ENCODE measurements at places on chromosomes 16 and 17.

- DNase-seq, result peak; percentile 53
These were observed 507 bp downstream of the FHOD1 start for GRCh38 chr16:67246756-67247191.

- DNase-seq, result no peak
These were observed 1.4 kb downstream of the MCRIP2 start for GRCh38 chr16:643050-643368.

GRCh38 chr16:11165349-11165748 lies 90.7 kb downstream of the SOCS1 start:
- no peak for DNase-seq

DNA sequence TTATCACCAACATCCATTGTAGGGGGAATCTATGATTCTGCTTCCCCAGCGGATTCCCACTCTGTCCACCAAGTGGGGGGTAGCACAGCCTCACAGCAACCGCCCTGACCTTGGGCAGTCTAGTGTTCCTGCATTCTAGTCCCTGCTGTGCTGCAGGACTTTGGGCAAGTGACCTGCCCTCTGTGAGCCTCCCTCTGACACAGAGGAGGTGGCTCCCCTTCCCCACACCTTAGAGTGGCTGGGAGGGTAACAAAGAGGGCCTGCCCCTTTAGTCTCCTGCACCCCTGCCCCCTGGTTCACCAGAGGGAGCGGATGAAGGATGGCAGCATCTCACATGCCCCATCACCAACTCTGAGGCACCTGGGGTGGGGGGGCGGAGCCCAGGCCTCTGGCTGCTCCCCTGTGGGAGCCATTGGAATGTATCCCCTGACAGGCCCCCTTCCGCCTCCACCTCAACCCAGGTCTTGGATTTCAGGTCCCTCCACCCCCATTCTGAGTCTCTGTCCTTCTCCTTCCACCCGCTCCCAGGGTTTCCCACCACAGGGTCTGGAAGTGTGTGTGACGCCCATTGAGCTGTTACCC lies 10.1 kb downstream of the GAS2L2 start:
- DNase-seq, result no peak

- DNase-seq, result no peak
These were observed 102.7 kb downstream of the ABCC6 start for GRCh38 chr16:16120382-16121184.

GRCh38 chr17:71378036-71378435 lies 742.8 kb upstream of the SOX9 start:
- DNase-seq, result no peak

GRCh38 chr17:41428591-41429291 lies 4.4 kb upstream of the KRT37 start:
- DNase-seq, result no peak

DNA sequence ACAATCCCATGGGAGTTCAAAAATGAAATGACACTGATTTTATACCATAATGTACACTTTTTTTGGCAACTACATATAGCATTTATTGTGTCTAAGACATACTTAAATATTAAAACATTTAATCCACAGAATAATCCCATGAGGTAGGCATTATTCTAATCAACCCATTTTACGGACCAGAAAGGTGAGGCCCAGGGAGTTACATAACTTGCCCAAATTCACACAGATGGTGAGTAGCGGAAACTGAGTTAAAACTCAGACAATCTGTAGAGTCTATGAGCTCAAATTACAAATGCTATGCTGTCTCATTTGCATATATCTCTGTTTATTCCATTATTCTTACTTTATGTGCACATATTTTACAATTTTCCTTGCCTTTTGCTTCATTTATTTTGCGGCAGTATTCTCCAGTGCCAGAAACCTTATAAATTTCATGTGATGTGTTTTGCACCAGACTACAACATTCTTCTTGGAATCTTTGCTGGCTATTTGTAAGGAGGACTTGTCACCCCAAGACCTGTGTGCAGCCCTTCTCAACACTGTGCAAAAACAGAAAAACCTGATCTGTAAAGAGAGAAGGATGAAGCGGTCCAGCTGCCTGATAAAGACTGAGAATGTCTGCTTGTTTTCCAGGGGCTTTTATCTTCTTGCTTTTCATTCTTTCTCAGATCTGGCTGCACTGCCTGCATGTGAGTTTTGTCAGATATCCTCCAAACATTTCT lies 2.3 kb upstream of the ABCA9 start:
- DNase-seq, result no peak

DNA sequence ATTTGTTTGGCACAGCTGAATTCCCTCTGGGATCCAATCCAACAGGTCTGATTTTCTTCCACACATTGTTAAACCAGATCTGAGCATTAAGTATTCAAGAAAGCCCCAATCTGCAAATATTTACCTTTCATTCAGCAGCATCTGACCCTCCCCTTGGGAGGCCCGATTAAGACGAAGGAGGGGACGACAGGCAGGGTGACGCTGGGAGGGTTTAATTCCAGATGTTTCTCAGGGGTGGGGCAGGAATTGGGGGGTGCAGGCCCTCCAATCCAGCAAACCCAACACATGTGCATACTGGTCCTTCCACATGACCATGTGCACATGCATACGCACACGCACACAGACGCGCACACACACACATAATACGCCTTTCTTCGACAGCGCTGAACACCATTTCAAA lies 240.5 kb downstream of the GSG1L start:
- no peak for DNase-seq

DNA sequence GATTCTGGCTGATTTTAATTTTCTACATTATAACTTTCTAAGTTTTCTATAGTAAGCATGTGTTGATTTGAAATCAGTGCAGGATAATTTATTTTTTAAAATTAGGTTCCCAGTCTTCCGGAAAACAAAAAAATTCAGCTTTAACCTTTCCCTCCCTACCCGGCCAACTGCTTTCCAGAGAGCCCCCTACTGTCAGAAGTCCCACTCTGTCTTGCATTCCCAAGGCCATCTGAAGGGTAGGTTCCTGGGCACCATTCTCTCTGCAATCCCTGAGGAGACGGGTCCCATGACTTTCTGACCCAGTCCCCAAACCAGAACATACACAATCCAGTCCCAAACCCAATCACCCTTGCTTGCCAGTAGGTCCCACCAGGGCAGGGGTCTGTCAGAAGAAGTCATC lies 200.3 kb downstream of the CYLD start:
- no peak for DNase-seq

DNA sequence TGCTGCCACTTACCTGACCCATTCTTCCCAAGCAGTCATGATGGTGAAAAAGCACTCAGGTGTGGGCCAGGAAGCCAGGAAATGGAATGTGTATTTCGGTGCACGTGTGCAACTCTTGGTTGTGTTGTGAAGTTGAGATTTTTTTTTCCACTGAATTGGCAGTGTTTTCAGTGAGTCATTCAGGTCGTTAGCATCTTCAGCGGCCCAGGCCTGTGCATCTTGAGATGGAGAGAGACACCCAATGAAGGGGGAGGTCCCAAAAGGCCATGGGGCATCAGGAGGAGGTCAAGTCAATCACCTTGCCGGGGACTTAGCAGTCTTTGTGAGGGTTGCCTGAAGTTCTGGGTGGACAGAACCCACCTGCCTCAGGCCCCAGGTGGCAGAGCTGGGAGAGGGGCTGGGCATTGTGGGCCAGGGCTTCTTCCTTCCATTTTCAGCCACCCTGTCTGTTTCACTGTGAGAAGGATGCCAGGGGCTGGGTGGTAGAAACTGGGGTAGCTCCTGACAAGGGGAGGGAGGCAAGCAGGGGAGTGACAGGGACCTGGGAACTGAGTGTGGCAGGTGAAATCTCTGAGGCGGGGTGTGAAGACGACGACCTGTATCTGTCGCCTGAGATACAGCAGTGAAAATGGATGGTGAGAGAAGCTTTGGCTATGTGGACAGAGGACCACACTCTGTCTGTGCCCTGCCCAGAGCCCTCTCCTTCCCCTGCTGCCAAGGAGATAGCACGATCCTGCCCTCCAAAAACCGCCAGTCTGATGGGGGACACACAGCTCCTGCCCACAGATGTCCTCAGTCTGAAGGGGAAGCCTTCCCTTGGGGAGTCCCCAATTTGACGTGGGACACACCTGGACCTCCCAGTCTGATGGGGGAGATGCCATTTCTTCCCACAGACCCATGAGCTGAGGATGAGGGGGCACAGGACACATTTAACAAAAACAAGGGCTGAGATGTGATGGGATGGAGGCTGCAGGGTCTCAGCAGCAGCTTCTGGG lies 11.9 kb downstream of the TBKBP1 start:
- DNase-seq, result peak; percentile 49

DNA sequence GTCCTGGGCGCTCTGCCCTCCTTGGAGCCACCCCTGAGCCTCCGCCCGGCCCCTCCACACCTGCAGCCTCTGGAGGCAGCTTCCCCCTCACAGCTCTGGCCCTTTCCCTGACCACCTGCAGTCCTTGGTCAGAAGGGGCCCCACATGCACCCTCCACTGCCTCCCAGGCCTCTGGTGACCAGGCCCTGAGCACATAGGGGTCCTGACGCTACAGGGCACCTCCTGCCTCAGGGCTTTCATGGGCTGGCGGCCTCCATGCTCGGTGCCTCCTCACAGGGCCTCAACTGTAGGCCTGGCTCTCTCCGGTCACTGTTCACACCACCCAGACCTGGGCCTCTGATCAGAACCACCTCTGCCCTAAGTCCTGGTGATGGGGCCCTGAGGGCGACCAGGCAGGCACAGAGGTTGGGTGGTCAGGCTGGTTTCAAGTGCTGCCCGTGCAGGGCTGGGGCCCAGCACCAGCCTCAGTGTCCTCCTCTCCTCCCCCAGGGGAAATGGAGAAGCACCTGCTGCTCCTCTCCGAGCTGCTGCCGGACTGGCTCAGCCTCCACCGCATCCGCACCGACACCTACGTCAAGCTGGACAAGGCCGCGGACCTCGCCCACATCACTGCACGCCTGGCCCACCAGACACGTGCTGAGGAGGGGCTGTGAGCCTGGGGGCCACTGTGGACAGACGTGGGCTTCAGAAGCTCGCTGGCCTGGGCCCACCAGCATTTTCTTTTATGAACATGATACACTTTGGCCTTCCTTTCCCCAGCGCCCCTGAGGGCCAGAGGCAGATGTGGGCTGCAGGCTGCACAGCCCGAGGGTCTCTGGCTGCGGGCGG lies 3.9 kb downstream of the APRT start:
- DNase-seq, result no peak

DNA sequence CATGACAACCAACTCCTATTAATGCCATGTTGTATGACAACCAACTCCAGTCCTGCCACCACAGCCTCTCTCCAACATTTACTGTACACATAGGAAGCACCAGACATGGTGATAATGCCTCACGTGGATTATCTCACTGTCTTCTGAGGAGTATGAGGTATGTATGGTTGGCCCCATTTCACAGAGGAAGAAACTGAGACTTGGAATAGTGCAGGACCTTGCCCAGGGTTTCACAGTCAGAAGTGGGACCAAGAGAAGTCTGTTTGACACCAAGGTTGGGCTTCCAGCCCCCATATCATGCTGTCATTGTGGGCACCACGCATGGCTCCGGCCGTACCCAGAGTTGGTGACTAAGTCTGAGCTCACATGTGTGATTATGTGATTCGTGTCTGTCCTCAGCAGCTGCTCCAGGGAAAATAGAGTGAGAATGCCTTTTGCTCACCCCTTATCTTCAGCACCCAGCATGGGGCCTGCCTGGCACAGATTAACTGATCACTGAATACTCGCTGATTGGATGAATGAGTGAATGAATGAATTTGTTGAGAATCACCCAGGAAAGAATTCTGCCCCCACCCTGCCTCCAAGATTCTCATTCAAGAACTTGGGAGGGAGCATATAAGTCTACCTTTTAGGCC lies 204.1 kb upstream of the NLRP1 start:
- no peak for DNase-seq

DNA sequence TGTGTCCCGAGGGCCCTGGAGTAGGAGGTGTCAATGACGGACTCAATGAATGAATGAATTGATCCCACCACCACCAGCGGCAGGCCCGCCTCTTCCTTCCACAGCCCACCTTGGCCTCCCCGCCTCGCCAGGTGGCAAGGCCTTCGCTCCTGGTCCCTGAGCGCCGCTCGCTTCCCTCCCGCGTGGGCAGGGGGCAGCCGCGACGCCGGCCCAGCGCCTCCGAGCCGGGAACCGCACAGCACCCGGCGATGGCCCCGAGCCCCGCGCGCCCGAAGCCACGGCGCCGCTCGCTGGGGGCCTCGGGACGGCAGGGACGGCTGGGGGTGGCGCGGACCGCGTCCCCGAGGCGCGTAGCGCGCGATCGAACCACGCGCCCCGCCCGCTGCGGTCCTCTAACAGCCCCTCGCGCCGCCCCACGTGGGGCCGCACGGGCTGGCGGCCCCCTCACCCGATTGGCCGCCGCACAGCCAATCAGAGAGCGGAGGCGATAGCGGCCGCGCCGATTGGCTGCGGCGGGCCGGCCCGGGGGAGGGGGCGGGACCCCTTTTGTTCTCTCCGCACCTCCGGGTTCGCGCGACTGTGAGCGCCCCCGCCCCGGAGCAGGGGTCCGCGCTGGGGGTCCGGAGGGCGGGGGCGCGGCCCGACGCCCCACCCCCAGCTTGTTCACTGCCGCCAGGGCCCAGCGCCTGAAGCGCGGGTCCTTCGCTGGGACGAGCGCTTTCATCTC lies 31.4 kb downstream of the ACTG1 start:
- peak; percentile 28 for DNase-seq

- no peak for DNase-seq
These were observed 18.4 kb downstream of the NPIPA1 start for GRCh38 chr16:14955546-14956231.

DNA sequence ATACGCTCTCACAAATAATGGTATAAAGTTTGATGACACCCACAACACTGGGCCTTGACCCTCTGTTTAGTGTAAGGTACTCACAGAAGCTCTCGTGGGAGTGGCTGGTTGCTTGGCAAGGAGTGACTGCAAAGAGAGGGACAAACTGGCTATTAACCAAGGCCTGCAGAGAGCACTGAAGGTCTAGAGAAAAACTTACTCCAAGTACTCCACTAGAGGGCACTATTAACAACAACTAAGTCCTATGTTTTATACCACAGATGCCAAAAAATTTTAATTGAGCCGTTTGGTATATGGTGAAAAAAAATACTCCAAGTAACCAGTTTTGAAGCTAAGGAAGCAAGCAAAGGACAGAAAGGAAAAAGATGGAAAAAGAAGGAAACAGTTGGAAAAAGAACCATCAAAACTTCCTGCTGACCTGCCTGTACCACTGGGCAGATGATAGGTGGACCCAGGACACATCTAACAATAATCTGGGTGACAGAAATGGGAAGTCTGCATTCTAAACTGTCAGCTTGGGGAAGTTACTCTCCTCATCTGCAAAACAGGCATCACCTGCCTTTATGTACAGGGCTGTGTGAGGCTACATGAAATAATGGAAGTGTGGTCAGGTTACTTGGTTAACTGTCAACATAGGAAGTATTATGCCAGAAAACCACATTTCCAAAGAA lies 23.2 kb downstream of the DYNC1LI2 start:
- DNase-seq, result no peak

Data from stimulated activated naive CD4-positive, alpha-beta T cell treated with Interleukin-2 at 50 U/mL for 16 hours (primary cell).